Epithelial cell of prostate (primary cell): ENCODE measurements at places on chromosomes 16 and 17.
A peak's percentile ranks its signal among the peaks of the same experiment; 100 is the strongest.

DNA sequence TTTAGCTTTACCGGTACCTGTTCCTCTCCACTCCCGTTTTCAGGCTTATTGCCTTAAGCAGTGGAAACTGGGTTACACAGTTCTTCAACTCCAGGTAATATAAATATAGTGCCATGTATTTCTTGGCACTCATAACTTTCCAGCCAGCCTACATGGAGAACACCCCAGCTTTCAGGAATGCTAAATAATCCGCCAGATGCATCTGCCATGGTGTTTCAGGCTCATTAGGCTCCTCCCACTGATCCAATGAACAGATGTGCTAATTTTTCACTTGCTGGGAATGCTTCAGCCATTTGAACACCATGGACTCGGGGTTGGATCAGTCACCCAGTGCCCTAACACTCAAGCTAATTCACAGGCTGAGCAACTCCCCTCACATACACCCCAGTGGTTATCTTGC lies 4.6 kb downstream of the ANKFN1 start:
- no peak for DNase-seq

GRCh38 chr16:84611041-84611440 lies 6.8 kb downstream of the COTL1 start:
- DNase-seq, result no peak

GRCh38 chr17:64736804-64737492 lies 74.8 kb upstream of the SMURF2 start:
- DNase-seq, result peak; percentile 5

DNA sequence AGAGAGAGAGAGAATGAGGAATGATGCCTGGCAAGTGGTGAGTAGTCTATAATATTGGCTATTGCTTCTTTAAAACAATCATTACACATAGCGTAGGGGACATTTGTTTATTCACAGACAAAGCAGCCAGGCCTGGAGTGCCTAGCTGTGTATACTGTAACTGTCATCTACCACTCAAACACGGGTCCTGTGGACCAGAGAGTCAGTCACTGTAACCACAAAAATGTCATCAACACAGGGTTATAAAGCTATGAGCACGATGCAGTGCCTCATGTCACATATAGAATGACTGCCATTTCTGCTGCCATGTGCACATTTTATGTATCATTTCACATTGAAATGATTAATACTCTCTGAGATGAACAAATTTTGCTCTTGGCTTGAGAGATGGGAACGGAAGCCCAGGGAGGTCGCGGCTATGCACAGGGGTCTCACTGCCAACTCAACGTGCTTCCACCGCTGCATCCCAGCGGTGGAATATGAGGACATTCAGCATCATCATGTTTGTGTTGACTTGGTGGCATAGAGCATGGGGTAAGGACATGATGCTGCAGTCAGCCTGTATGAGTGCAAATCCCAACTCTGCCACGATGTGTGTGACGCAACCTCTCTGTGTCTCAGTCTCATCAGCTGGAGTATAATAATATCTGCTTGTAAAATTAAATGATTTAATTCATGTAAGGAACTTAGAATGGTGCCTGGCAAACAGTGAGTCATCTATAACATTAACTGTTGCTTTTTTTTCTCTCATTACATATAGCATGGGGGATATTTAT lies 3.3 kb downstream of the MT1H start:
- no peak for DNase-seq

DNA sequence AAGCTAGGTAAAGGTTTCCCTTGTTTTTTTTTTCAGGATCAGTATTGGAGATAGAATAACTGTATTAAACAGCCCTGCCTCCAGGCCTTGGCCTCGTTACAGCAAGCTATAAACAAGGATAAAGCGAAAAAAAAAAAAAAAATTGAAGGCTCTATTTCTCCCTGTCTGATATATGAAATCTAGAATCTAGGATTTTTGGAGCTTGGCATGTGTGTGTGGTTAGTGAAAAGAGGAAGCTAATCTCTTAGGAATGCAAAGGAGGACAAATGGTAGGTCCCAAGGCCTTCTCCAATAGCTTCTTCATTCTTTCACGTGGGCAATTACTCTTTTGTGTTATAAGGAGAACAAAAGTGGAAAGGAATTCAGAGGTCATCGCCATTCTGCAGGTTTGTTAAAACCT lies 470.3 kb downstream of the TMEM114 start:
- DNase-seq, result no peak

DNA sequence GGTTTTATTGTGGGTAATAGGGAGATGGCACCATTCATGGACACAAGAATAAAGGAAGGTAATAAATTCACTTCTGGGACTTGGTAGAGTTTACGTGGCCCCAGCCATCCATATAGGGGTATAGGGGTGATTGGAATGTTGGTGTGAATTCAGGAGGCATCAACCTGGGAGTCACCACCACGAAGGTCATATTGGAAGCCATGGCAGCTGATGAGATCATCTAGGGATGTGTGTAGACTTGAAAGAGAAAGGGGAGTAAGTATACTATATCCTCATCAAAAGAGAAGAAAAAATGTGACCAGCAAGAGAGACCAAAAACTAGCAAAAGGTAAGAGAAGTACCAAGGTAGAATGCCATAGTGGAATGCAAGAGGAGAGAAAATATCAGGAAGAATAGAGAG lies 26.6 kb upstream of the GINS3 start:
- peak; percentile 33 for DNase-seq
